Activated CD8-positive, alpha-beta memory T cell treated with anti-CD3 and anti-CD28 coated beads for 24 hours (primary cell): ENCODE measurements at places on chromosomes 5 and 9.

GRCh38 chr5:61076626-61077025, 85.6 kb downstream of the SMIM15 start:
- no peak for DNase-seq

- DNase-seq: no peak
Measured at GRCh38 chr9:28301281-28301680, 728.0 kb upstream of the C9orf72 start.

DNA sequence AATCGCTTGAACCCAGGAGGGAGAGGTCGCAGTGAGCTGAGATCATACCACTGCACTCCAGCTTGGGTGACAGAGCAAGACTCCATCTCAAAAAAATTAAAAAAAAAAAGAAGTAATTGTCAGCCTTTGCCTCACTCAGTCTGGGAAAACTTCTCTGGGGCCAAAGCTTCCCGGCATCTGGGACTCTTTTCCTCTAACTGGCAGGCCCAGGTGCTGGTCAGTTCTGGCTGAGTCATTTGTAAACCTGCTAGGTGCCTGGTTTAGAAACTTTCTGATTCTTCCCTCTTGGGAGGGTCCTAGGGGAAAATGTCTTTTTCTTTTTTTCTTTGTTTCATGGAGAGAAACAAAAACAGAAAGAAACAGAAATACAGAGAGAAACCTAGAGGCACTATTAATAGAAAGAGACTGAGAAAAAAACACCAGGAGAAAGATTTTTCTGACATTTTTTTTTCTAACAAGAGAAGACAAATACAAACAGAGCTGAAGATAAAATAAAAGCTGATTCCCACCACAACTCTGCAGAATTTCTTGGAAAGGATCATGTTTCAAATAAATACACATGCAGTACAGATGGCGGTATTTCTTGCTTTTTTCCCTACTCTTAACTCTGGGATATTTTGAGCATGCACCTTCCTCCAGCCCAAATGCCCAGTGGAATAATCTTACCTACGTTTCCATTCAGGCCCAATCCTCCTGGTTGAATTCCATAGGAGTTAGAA, 22.1 kb upstream of the UBAP2 start:
- DNase-seq: no peak

GRCh38 chr9:21121595-21122251, 19.9 kb downstream of the IFNW1 start:
- no peak for DNase-seq
